ENCODE measurements at places on chromosomes 7 and 10.
A peak's percentile ranks its signal among the peaks of the same experiment; 100 is the strongest.

DNA sequence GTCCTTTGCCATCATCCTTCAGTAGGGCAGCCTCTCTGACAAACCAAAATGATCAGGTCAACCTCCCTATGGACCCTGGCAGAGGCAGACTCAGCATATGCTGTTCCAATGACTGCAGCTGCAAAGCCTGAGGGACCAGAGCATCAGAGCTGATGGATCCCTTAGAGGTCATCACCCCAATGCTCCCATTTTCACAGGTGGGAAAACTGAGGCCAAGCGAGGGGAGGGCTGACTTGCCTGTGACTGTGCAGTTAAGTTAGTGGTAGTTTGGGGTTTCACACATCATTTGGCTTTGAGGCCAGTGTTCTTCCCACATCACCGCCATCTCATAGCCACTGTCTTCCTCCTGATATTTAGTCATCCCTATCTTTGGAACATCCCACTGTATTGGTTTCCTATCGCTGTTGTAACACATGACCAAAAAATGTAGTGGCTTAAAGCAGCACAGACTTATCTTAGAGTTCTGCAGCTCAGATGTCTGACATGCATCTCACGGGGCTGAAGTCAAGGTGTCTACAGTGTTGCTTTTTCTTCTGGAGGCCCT, 69.3 kb upstream of the PDZD8 start:
- DNase-seq = no peak

DNA sequence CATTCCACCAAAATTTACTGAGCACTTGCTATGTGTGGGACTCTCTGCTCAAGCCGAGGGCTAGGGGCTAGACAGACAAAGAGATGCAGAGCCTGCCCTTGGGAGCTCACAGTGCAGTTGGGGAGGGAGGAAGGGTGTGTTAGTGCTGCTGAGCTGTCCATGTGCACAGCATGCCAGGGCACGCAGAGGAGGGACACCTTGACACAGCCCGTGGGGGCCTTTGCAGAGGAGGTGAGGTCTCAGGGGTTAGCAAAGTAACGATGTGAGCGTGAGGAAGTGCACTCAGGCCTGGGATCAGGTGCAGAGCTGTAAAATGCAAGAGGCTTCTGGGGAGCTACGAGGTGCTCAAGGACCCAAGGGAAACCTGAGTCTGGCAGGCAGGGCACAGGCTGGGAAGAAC, 16.3 kb downstream of the PRKCQ start:
- DNase-seq = no peak

DNA sequence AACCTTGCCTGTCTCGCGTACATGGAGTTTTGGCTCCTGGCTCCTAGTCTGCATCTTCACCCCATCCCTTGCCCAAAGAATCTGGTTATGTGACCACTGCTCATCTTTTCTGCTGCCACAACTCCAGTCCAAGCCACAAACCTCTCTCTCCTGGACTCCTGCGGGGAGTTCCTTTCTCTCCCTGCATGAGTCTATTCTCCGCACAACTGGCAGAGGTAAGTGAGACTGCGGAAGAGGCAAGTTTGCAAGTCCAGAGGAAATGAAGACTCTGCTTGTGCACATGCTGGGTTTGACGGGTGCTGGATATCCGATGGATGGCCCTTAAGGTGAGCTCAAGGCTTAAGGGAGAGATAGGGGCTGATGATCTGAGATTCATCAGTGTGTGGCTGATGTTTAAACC, 61.0 kb downstream of the TRUB1 start:
- DNase-seq = no peak

GRCh38 chr10:91123261-91123660, 97.2 kb upstream of the PCGF5 start:
- DNase-seq = no peak

DNA sequence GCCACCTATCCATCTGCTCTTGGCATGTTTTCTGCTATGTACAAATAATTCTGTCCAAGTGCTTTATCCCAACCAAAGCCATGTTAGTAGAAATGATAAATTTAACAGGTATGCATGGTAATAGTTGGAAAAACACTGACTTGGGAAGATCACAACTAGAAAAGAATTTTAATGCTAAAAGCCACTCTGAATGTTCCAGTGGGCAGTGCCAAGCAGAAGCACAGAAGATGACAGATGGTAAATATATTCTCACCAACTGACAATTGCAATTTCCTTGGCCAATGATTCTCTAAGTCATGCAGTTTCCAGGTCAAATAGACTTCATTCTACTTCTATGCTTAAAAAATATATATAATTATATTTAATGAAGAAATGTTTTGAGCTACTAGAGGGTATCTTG, 83.6 kb upstream of the SEMA3C start:
- DNase-seq = no peak

DNA sequence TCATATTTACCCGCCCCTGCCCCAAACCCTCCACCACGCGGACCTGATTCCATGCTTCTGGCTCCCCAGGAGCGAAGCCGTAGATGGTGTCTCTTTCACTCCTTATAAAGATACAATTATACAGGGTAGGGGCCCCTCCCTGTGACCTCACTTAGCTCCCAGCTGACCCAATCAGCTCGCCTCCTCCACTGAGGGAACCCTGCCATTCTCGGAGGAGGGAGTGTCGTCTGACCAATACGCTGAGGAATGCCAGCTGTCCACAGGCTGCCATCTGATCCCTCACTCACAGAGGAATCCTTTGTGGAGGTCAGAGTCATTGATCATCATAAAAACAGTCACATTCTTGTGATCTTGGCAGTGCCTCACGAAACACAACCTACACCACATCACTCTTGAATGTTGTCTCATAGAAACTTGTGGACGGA, 67.5 kb upstream of the INSIG1 start:
- peak; percentile 98 for DNase-seq

DNA sequence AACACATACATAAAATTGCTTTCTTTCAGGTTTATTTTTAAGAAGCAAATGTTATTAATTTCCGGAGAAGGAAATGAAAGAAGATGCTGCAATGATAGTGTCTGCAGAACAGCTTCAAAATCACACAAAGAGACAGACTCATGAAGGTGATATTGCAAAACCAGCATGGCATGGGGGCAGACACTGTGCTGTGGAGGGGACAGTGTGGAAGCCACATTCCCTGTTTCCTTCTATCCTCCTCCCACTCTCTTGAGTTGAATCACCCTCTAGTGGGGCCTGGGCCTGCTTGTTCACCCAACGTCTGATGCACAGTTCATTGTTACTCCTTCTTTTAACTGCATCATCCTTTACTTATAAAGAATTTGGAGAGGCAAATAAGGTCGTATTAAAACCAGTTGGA, 104.0 kb upstream of the INSIG1 start:
- DNase-seq = no peak

GRCh38 chr10:126663880-126664279, 6.6 kb downstream of the C10orf90 start:
- DNase-seq = peak; percentile 50

DNA sequence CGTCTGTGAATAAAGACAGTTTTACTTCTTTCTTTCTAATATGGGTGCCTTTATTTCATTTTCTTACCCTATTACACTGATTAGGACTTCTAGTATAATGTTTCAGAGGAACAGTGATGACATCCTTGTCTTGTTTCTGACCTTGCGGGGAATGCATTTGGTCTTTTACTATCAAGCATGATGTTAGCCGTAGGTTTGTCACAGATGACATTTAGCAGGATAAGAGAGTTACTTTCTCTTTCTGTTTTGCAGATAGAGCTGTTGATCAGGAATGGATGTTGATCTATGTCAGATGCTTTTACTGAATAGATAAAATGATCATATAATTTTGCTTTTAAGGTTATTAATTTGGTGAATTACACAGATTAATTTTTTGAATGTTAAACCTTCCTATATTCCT, 6.6 kb upstream of the IGFBP3 start:
- no peak for DNase-seq

GRCh38 chr7:15215616-15216015, 313.1 kb upstream of the DGKB start:
- DNase-seq = no peak

DNA sequence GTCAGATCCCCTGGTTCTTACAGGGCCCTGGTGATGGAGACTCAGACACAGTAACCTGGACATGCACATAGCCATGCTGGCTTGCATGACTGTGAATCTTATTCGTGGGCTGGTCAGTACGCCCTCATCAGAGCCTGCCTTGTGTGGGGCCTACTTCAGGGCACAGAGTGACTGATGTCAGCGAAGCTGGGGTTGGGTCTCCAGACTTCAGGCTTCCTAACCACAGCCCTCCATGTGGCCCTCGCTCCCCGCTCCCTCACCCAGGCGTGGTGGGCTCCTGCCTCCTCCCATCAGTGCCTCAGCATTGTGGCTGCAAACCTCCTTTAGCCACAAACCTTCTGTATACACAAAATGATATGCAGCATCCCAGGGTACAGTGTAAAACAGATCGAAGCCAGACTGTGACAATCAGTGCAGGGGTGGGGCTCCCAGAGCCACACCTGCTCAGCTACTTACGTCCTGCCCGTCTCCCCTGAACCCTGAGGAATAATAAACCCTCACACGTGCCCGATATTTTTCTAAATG, 7.1 kb upstream of the C10orf105 start:
- no peak for DNase-seq

DNA sequence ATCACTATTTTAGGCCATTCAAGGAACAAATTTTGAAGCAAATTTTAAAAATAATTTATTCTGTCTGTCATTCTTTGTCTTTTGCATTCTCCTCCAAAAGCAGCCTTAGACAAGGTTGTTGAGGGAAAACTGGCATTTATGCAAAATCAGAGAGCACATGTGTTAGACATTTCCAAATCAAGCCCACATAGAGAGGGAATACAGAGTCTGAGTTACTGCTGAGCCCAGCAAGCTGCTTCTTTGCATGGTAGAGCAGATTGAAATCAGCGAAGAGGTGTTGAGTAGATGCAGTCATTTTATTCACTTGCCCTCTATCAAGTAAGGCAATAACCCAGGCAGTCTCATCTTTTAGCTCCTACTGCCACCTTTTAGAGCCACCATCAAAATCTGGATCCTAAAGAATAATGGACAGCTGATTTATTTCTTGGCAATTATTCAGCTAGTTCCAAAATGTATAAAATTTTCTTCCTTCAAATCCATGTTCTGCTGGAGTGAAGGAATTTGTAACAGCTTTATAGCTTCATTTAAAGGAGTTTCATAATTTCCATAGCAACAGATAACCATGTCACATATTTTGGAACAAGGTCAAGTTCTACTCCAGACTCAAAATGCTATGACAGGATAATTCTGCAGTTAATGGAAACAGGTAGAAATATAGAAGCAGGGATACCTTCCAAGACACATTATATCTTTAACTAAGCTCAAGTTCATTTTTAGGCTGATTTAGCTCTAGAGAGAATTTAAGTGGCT, 7.3 kb upstream of the PCDH15 start:
- DNase-seq = no peak

Measured in EL (cell line).